ENCODE measurements at places on chromosomes 4 and X. TPM values are rescaled to one million over a fixed set of nuclear protein-coding genes. Genes with fewer than 3 reads are reported as not detected.

Gene MAGEC2
- total RNA-seq, result not detected

GRCh38 chr4:89373394-89373793, 65.8 kb upstream of the GPRIN3 start:
- DNase-seq, result no peak
- H3K36me3 ChIP-seq, result no peaks in the 10 kb centered on the region
- no peaks in the 10 kb centered on the region for H3K27me3 ChIP-seq
- no peaks in the 10 kb centered on the region for H3K4me1 ChIP-seq
- no peak overlapping the region for H3K27ac ChIP-seq

- no peaks in the 10 kb centered on the region for H3K4me1 ChIP-seq
- H3K27me3 ChIP-seq, result no peaks in the 10 kb centered on the region
- H3K4me3 ChIP-seq, result no peak overlapping the region
- H3K36me3 ChIP-seq, result no peaks in the 10 kb centered on the region
Observed at GRCh38 chr4:144868309-144868708, 222.4 kb downstream of the HHIP start.

Gene MSX1
- not detected for total RNA-seq

Gene FAM156A
- 34.2 TPM for total RNA-seq

DNA sequence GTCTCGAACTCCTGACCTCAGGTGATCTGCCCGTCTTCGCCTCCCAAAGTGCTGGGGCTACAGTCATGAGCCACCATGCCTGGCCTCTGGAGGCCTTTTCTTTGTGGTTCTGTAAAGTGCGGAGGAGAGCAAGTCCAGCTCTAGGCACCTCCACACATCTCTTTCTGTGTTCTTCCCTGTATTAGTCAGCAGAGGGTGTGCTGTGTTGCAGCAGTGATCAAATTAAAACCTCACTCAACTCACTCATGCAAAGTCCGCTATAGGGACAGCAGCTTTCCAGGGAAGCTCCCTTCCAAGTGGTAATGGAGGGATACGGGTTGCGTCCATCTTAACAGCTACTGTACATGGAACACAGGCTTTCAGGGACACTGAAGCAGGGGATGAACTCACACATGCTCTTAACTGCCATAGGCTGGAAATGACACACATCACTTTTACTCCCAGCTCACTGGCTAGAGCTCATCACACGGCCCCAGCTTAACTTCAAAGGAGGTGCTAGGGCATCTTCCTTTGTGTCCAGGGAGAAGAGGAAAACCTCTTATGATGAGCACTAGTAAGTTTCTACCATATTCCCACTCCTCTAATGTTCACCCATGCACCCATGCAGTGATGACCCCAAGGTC, 36.0 kb upstream of the CCNG2 start:
- no peaks in the 10 kb centered on the region for H3K27me3 ChIP-seq
- no peaks in the 10 kb centered on the region for H3K4me1 ChIP-seq
- no peak for DNase-seq
- no peak overlapping the region for H3K27ac ChIP-seq

- H3K36me3 ChIP-seq, result no peaks in the 10 kb centered on the region
- no peak for DNase-seq
Observed at GRCh38 chr4:109022961-109023360, 260.1 kb upstream of the ETNPPL start.

GRCh38 chr4:157072002-157072401, 3.9 kb upstream of the GLRB start:
- H3K27me3 ChIP-seq, result no peaks in the 10 kb centered on the region
- H3K27ac ChIP-seq, result no peak overlapping the region
- H3K36me3 ChIP-seq, result no peaks in the 10 kb centered on the region
- no peak overlapping the region for H3K4me3 ChIP-seq
- DNase-seq, result no peak

- H3K27me3 ChIP-seq, result no peaks in the 10 kb centered on the region
- peak; percentile 37 for DNase-seq
- no peaks in the 10 kb centered on the region for H3K36me3 ChIP-seq
- H3K4me3 ChIP-seq, result no peak overlapping the region
- H3K27ac ChIP-seq, result no peak overlapping the region
Observed at GRCh38 chr4:106369456-106370060, 980 bp upstream of the GIMD1 start.

Gene GPR101
- not detected for total RNA-seq

Gene MAGEA12
- total RNA-seq, result 24.2 TPM

Gene SPATA4
- total RNA-seq, result 1.1 TPM

DNA sequence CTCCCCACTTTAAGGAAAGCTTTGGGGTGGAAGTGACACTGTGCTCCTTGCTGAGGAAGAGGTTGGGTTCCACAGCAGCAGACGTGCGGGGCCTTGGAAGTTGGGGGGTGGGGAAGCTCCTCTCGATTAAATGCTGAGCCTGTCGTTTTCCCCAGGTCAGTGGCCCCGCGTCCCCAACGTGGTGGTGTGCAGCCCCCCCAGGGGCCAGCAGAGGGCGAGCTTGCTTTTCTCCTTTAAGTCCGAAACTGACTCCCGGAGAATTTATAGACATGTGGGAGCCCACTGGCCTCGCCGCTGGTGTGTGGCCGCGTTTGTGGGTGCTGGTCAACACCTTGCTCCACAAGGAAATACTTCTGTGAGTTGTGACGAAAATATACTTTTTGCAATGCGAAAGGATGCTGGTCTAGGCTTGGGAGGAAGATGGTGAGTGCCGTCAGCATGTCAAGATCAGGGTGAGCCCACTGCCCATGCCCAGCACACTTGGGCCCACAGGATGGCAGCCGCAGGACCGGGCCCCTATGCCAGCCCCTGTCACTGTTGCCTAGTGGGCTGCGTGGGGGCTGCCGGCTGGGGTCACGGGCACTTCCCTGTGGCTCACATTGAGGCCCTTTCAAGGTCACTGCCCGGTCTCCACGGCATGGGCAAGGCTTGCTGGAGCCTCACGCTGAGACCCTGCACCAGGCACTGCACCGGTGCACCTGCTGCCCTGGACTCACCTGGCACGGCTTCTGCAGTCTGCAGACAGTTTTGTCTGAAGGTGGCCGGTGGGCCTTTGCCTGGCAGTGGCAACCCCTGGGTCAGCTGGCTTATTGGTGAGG, 9.4 kb downstream of the UVSSA start:
- DNase-seq, result peak; percentile 31
- H3K27me3 ChIP-seq, result no peaks in the 10 kb centered on the region
- H3K27ac ChIP-seq, result no peak overlapping the region
- no peaks in the 10 kb centered on the region for H3K4me1 ChIP-seq
- no peak overlapping the region for H3K4me3 ChIP-seq

DNA sequence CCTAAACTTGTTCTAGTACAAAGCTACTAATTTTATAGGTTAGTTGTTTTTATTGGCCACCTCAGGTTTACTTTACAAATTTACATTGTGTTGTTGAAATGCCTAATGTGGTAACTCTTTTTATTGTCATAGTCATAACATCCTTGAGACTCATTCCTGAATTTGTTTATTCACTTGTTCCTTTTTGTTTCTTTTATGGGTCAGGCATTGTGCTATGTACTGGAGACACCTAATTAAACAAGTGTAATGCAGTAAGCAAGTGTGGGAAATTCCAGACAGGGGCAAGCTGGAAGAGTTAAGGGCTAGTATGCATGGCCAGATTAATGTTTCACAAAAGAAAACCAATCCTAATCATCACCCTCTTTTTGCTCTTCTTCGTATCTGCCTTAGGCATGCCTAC, 30.5 kb upstream of the TTC29 start:
- H3K4me3 ChIP-seq, result no peak overlapping the region
- no peaks in the 10 kb centered on the region for H3K4me1 ChIP-seq
- no peaks in the 10 kb centered on the region for H3K27me3 ChIP-seq
- DNase-seq, result no peak
- H3K27ac ChIP-seq, result no peak overlapping the region

Gene PDGFC
- total RNA-seq, result 33.1 TPM

- no peaks in the 10 kb centered on the region for H3K4me1 ChIP-seq
- H3K27me3 ChIP-seq, result no peaks in the 10 kb centered on the region
- H3K4me3 ChIP-seq, result no peak overlapping the region
- no peaks in the 10 kb centered on the region for H3K36me3 ChIP-seq
Observed at GRCh38 chrX:48976086-48976485, 4.4 kb upstream of the KCND1 start.

- no peak overlapping the region for H3K27ac ChIP-seq
- H3K4me1 ChIP-seq, result no peaks in the 10 kb centered on the region
- H3K27me3 ChIP-seq, result no peaks in the 10 kb centered on the region
- peak; percentile 18 for DNase-seq
- H3K4me3 ChIP-seq, result no peak overlapping the region
Observed at GRCh38 chr4:2069986-2070385, 10.9 kb downstream of the NAT8L start.

- H3K36me3 ChIP-seq, result no peaks in the 10 kb centered on the region
- no peak overlapping the region for H3K4me3 ChIP-seq
- H3K27me3 ChIP-seq, result peaks cover 13% of the 10 kb centered on the region
- H3K4me1 ChIP-seq, result no peaks in the 10 kb centered on the region
- no peak for DNase-seq
Observed at GRCh38 chr4:182141061-182141460, 102.1 kb upstream of the TENM3 start.

Gene GRIPAP1
- 35.2 TPM for total RNA-seq

GRCh38 chrX:31392513-31392912, 320.7 kb upstream of the FTHL17 start:
- H3K4me3 ChIP-seq, result no peak overlapping the region
- H3K4me1 ChIP-seq, result no peaks in the 10 kb centered on the region
- no peak for DNase-seq
- no peaks in the 10 kb centered on the region for H3K36me3 ChIP-seq
- H3K27me3 ChIP-seq, result no peaks in the 10 kb centered on the region

Gene ZAR1
- total RNA-seq, result not detected

DNA sequence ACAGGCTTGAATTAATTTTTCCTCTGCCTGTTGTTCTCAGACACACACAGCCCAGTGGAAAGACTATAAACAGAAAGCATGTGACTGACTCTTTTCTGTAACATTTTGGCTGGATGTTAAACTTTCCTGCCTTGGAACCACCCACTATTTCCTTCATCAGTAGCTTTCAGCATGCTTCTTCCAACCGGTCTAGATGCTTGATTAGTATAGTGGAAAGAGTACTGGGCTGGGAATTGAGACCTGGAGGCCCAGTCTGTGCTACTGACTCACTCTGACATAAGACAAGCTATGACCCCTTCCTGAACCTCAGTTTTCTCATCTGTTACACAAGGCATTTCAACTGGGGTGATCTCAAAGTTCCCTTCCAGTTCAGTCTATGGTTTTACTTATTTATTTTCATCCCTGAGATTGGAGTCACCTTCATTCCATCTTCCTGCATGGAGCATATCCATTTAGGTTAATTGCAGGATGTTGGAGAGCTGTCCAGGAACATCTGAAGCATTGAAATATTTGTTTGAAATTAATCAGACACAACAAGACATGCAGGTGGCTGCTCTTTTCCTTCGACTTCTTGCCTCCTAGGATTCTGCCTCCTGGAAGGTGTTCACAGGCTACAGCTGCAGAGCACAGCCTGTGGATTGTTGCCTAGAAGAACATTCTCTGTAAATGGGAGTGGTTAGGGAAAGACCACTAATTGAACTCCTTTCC, 173.4 kb downstream of the RTL9 start:
- H3K4me3 ChIP-seq, result no peak overlapping the region
- no peaks in the 10 kb centered on the region for H3K27me3 ChIP-seq
- no peak overlapping the region for H3K27ac ChIP-seq
- no peaks in the 10 kb centered on the region for H3K4me1 ChIP-seq
- no peaks in the 10 kb centered on the region for H3K36me3 ChIP-seq

Gene SPANXC
- total RNA-seq, result 13.5 TPM

DNA sequence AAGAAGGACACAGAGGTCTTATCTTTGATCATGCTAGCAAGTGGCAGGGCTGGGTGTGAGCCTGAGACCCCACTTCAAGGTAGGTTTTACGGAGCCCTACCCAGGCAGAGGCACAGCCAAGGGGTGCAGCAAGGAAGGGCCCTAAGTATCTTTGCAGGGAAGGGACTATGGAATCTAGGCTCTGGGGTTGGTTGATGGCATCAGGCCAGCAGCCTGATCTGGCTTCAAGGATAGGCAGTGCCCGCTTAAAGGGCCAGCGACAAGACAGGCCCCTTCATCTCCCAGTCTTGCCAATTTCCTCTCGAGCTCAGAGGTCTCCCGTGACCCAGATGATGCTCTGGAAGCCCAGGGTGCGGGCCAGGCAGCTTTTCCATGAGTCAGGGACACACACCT, 5.8 kb downstream of the ABLIM2 start:
- no peaks in the 10 kb centered on the region for H3K27me3 ChIP-seq
- H3K36me3 ChIP-seq, result no peaks in the 10 kb centered on the region
- no peak for DNase-seq
- no peak overlapping the region for H3K4me3 ChIP-seq
- no peaks in the 10 kb centered on the region for H3K4me1 ChIP-seq

Gene TRIM60
- total RNA-seq, result not detected

Gene SOWAHD
- total RNA-seq, result 1.4 TPM

- H3K27ac ChIP-seq, result no peak overlapping the region
- no peaks in the 10 kb centered on the region for H3K4me1 ChIP-seq
- DNase-seq, result no peak
Observed at GRCh38 chr4:110512901-110513300, 36.9 kb downstream of the ENPEP start.

- no peak overlapping the region for H3K27ac ChIP-seq
- no peak for DNase-seq
- H3K4me1 ChIP-seq, result no peaks in the 10 kb centered on the region
- H3K36me3 ChIP-seq, result no peaks in the 10 kb centered on the region
- H3K4me3 ChIP-seq, result no peak overlapping the region
Observed at GRCh38 chr4:15320121-15320678, 107.6 kb upstream of the C1QTNF7 start.

Gene CRMP1
- total RNA-seq, result not detected
